ENCODE measurements at places on chromosomes 3 and 15. TPM values are rescaled to one million over a fixed set of nuclear protein-coding genes. Genes with fewer than 3 reads are reported as not detected.

DNA sequence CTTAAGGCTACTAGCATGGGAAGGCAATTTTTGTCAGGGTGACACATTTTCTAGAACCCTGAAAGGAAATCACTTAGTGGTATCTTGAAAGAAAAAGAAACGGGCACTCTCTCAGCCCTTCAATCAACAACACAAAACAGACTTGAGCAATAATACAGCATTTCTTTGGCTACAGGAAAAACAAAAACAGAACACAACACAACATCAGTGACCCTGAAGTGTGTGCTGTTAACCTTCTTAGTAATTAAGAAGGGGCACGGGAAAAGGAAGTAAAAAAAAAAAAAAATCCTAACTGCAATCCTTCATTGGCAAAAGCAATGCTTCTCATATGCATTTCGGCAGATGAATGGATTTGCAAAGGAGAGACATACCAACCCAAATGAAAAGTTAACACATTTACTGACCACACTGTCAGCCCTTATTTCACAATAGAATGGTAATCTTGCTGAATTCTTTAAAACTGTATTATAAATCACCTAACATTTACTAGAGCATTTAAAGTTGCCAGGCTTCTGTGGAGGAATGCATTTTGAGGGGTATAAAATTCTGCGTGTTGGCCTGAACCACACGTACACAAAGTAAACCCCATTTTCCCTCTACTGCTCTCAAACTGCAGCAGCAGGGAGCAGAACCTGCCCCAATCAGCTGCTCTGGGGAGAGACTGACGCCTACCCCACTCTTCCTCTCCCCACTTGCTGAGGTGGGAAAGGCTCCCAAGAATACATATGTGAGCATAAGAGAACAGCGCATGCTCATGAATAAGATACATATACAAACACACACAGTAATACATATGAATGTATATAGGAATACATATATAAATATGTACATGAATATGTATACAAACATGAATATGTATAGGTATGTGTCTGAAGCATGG lies 198.5 kb downstream of the FOXP1 start:
- no peak for DNase-seq
- H3K27me3 ChIP-seq: no peaks in the 10 kb centered on the region
- no peaks in the 10 kb centered on the region for H3K36me3 ChIP-seq
- H3K4me3 ChIP-seq: no peak overlapping the region
- no peak overlapping the region for H3K27ac ChIP-seq

GRCh38 chr3:61562042-61562720 lies 810 bp downstream of the PTPRG start:
- H3K36me3 ChIP-seq: no peaks in the 10 kb centered on the region
- H3K4me1 ChIP-seq: peaks cover 26% of the 10 kb centered on the region
- H3K27me3 ChIP-seq: no peaks in the 10 kb centered on the region

DNA sequence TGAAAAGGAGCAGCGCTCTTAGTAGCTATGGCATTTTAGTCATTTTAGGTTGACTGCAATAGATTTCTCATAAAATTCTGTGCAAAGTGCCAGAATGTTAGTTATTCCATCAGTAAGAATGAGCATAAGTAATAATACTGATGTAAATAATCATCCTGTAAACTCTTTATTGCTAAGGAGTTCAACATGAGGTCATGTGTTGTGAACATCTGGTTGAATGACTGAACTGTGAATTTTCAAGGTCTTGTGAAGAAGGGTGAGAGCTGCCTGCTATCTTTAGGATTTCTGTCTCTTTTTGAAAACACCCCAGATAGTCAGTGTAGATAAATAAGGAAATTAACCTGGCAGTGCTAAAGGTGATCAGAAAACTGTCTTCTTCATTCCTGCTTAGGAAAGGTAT lies 333.4 kb upstream of the TBC1D5 start:
- H3K36me3 ChIP-seq: no peaks in the 10 kb centered on the region
- H3K27me3 ChIP-seq: no peaks in the 10 kb centered on the region
- no peaks in the 10 kb centered on the region for H3K4me1 ChIP-seq
- DNase-seq: no peak
- no peak overlapping the region for H3K27ac ChIP-seq

DNA sequence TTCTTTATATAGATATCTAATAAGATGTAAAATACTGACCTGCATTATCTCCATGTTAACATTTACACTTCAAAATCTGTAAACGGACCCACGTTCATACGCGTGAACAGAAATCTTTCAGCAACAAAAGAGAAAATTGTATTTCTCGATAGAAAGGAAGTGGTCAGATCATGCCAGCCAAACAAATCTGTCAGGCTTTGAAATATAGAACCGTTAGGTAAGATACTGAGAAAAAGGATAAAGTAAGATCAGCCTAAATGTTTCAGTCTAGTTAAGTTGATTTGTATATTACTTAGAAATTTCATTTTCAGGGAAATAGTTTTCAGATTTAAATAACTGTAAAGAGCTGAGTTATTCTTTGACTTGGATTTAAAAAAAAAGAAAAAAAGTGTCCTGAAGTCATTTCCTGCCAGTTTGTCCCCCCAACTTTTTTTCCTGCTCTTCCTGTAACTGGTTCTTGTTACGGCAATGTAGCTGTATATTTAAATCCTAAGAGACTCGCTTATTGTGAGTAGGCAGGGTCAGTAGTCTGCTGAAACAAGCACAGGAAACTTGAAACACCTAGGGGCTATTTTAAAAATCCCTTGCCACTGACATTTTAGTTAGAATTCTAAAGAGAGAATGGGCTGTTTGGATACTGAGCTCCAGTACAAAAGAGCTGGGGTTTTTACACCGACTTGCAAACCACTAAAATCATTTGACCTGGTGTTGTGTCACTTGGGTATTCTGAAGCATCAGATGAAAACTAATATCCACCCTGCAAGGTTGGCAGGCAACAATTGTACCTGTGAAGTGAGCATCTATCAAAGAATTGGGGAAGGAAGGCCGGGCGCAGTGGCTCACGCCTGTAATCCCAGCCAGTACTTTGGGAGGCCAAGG lies 237.5 kb downstream of the UBE2E2 start:
- DNase-seq: no peak
- no peaks in the 10 kb centered on the region for H3K36me3 ChIP-seq
- H3K4me1 ChIP-seq: no peaks in the 10 kb centered on the region
- H3K27ac ChIP-seq: no peak overlapping the region

- no peak overlapping the region for H3K27ac ChIP-seq
- DNase-seq: no peak
- H3K27me3 ChIP-seq: no peaks in the 10 kb centered on the region
- H3K4me3 ChIP-seq: no peak overlapping the region
Observed at GRCh38 chr15:58190419-58190818, 52.2 kb downstream of the AQP9 start.

Gene CHRFAM7A
- 7.0 TPM for total RNA-seq

Gene AHSG
- not detected for total RNA-seq

Measured in thoracic aorta (tissue), 2 donors.